NCI-H1092 treated with DMSO at 0.1 percent for 48 hours (cell line): ENCODE measurements at places on chromosomes 12 and 14.

DNA sequence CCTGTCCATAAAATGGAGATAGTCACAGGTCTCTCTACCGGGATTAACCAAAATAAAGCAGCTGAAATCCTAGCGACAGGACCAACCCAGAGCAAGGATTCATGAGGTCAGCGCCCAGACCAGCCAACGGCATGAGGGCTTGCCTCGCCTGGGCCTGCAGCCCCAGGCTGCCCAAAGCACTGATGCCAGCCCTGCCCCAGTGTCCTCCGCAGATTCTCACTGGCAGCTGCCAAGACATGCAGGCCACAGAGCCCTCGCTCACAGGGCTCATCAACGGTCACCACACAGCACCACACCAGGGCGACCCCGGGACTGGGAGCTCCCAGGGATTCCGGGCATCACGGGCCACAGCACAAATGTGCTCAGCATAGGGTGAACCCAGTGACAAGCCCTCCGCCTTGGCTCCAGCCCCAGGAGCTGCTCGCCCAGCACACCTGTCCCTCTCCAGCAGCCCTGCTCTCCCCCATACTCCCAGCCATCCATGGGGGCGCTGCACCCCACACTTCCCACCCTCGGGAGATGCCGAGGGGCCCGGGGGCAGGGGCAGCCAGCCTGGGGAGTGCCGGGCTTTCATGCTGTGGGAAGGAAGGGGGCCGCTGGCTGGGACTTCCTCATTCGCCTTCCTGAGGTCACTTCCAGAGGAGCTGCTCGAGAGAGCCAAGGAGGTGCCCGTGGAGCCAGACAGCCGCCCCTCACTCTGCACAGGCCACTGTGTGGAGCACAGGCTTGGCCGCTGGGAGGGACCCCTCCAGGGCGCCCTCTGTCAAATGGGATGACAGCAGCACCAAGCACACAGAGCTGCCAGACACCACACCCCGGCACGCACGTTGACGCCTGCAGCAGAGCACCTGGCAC, 14.1 kb downstream of the RAB35 start:
- no peak for DNase-seq

GRCh38 chr12:70227911-70228310, 15.3 kb upstream of the CNOT2 start:
- DNase-seq: no peak

DNA sequence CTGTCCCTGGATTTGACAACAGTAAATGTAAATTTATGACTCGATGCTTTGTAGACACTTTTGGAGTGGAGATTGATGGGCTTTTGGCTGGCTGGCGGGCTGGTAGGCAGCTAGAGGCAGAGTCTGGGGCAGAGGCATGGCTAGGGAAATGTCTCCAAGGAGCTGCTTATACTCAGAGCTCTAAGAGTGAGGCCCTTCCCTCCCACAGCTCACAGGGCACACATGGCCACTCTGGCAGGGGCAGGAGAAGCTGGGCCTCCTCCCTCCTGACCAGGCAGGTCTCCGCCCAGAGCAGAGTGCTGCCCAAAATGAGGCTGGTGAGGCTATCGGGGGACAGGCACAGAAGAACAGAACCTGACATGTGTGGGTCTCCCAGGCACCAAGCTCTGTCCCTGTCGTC, 67.5 kb downstream of the GALNT16 start:
- DNase-seq: no peak

DNA sequence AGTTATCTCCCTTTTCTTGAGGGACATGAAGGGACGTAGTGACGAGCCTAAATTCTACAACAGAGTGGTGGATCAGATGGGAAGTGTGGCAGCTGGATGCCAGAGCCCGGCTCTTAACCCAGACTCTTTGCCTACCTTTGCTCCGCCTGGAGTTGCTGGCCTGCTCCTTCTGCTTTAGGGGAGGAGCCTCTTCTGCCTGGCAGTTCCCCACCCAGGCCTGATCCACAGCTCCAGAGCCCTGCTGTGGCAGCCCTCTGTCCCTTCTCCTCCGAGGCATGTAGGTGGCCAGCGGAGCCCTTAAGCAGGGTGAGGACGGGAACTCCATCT, 2.3 kb upstream of the PRPH start:
- no peak for DNase-seq

- no peak for DNase-seq
These were observed 178.6 kb downstream of the DPF3 start for GRCh38 chr14:72715215-72715849.

DNA sequence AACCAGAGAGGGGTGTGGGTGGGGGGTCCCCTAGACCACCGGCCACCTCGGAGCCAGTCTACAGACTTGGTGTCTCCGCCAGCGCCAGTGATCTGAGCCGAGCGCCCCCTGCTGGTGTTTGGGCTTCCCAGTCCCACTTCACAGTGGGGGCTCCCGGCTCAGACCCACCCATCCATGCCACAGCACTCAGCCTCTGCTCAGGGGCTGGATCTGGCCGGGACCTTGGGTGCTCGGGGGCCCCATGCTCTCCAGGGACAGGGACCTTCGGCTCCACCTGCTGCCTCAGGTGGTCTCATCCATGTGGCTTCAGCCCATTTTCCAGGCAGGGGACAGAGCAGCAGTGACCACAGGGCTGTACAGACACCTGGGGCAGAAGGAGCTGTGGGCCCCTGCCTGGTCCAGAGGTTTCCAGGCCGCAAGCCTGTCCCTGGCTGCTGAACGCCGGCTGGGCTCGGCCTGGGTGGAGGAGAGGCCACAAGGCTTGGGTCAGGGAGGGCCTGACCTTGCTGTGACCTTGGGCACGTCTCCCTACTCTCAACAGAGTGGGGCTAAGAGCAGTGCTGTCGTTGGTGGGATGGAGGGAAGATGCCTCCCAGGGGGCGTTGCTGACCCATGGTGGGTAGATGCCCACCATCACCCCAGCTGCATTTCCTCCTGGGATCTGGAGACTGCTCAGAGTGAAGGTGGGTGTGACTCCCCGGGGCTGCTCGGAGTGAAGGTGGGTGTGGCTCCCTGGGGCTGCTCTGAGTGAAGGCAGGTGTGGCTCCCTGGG, 86.3 kb downstream of the KIF26A start:
- DNase-seq: no peak

DNA sequence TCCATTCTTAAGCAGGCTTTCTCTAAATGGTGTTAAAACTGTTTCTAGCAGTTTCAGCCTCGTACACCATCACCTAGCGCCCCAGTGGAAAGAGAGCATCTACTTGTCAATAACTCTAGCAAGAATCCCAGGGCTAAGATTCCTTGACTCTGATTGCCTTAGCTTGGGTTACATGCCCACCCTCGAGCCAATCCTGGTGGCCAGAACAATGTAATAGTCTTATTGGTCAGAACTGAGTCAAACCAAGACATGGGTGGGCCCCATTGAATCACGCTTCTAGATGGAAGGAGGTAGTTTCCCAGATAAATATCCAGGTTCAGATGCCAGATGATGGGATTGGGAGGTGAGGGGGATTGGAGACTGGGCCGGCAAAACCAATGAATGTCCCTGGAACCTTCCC, 55.9 kb upstream of the MED13L start:
- DNase-seq: no peak

GRCh38 chr14:74569806-74570591, 42.0 kb downstream of the LTBP2 start:
- DNase-seq: no peak

- no peak for DNase-seq
These were observed 17.9 kb downstream of the WASHC3 start for GRCh38 chr12:102043928-102044327.

DNA sequence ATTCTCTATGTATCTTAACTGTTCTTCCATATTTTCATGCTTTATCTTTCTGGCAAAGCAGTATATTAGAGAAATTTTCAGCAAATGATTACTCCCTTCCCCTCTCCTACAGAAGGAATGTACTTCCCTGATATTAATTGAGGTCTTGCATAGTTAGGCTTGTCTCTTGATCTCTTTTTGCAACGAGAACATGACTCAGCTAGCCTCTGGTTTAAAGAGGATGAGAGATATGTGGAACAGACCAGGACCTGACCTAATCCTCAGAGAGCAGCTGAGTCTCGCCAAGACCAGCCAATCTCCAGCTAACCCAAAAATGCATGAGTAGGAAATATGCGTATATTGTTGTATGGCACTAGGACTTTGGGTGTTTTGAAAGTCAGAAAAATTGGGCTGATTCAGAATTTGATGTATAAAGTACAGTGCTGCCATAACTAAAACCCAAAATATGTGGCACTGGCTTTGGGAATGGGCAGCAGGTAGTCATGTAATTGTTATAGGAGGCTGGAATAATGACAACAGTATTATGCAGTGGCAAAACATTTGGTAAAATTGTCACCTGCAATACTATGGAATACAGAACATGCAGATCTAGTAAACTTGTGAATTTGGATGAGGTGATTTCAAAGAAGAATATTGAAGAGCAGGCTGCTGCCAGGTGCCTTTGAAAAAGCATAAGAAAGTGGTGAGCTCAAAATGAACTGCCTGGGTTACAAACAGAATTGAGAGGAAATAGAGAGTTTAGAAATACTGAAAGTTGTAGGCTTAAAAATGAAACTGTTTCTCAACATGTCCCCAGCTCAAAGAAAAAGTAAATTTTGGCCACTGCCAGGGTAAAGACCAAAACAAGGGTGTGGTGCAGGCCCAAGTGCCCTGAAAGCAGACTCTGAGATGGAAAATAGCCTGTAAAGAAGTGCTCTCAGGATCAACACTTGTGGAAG, 9.3 kb upstream of the USP15 start:
- DNase-seq: no peak

DNA sequence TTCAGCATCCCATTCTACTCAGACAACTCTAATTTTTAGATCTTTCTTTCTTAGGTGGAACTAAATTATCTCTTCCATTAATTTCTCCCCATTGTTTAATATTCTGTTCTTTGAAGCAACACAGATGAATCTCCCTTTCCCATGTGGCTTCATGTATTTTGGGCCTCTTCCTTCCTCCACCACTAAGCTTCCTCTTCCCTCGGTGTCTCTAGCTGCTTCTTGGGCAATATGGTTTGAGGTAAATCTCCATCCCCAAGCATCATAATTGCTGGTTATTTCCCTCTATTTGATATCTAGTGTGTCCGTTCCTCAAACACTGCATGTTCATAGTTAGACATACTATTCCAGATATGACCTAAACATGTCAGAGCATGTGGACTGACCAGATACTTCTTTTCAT, 119.2 kb downstream of the PELI2 start:
- no peak for DNase-seq

DNA sequence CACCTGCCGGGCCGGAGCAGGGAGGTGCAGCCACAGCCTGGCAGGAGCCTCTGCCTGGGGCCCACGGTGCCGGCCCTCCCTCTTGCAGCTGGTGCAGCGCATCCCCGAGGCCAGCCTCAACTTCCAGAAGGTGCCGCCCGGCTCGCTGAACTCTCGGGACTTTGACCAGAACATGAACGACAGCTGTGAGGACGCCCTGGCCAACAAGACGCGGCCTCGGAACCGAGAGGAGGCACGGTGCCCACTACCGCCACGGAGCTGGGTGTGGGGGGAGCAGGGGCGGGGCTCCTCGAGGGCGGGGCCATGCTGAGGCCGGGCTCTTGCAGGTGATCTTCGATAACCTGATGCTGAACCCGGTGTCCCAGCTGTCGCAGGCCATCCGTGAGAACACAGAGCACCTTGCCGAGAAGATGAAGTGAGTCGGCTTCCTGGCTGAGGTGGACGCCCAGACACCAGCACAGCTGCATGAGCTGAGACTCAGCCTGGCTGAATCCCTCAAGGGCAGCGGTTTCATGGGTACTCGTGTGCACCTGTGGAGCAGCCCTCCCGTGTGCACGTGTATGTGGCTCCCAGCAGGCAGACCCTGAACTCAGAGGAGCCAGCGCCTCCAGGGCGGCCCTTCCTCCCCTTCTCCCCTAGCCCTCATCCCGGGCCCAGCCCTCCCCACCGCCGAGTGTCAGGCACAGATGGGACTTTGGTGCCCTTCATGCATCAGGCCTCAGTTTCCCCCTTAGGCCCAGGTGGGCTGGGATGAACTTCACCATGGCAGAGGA, 28.6 kb downstream of the CEP170B start:
- DNase-seq: no peak

DNA sequence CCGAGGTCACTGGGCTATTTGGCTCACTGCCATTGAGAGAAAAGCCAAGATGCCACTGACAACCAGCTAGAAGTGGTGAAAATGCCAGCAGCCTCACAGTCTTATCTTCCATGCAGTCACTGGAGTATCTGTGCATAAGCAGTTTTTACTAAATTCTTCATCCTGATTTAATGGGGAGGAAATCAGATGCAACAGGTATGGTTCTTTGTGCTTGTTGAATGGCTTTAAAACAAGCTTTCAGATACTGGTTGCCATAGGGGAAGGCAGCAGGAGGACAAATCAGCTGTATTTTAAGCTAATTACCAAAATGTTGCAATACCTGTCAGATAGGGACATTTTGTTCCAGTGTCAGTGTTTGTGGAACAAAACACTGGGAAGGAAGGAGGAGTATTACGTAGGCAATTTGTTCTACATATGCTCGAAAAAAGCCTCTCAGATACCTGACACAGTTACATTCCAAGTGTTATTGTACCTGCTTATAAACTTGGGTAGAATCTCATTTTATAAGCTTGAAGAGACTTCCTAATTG, 54.1 kb upstream of the ARHGAP5 start:
- no peak for DNase-seq

DNA sequence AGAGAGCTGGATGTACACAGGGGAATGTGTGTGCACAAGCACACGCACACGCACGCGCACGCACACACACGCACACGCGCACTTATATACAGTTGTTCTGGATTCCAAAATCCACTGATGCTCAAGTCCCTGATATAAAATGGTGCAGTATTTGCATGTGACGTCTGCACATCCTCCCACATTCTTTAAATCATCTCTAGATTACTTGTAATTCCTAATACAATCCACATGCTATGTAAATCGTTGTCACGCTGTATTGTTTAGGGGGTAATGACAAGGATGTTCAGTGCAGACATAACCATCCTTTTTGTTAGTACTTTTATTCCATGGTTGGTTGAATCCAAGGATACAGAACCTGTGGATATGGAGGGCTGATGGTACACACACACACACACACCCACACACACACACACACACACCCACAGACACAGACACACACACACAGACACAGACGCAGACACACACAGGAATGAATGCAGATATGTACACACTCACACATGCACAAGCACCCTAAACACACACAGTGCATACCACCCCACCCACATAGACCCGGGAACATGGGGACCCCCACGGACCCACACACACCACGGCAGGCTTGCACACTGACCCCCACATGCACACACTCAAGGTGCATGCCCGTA, 188.5 kb upstream of the PRMT8 start:
- DNase-seq: no peak

DNA sequence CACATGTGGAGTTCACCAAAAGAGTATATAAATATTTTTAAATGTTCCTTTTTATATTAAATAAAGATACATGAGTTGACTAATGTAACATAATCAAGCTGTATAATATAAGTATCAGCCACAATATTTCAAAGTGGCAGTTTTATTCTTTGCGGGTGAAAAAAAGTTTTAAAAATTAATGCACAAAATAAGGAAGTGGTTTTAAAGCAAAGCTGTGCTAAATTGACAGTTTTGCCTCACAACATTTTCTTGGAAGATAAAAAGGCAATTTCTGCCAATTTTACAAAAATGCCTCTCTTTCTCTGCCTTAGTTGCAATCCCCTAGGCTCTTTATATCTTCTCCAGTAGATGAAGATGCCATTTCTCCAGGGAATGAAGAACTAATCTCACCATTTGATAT, 719.1 kb downstream of the C12orf50 start:
- DNase-seq: no peak
